Activated T-cell treated with anti-CD3 and anti-CD28 coated beads, Interleukin-2, amount 50 U/mL, for 1 hour (primary cell): ENCODE measurements at places on chromosomes 6 and 20.

DNA sequence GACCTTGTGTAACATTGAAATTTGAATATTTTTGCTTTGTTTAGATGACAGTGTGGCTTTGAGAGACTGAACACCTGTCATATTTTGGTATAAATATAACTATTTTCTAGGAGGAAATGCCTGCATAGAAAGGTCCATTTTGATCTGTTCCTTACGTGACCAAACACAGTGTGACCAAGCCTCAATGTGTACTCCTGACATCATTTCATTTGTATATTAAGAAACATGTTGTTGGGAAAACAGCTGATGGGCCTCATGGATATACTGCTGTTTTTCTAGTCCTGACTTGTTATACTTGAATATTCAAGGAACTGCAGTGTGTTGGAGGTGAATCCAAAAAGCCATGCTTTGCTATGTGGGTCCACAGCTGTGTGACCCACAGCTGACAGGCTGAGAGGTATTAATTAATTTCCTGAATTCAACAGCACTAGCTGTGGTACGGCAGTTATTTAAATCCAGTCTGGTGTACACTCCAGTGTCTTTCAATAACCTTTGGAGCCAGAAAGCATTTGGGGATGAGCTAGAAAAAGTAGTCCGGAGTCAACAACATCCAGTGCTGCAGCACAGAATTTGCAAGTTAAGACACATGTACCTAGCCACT is 18.9 kb downstream of the NCOA7 start:
- DNase-seq: no peak

DNA sequence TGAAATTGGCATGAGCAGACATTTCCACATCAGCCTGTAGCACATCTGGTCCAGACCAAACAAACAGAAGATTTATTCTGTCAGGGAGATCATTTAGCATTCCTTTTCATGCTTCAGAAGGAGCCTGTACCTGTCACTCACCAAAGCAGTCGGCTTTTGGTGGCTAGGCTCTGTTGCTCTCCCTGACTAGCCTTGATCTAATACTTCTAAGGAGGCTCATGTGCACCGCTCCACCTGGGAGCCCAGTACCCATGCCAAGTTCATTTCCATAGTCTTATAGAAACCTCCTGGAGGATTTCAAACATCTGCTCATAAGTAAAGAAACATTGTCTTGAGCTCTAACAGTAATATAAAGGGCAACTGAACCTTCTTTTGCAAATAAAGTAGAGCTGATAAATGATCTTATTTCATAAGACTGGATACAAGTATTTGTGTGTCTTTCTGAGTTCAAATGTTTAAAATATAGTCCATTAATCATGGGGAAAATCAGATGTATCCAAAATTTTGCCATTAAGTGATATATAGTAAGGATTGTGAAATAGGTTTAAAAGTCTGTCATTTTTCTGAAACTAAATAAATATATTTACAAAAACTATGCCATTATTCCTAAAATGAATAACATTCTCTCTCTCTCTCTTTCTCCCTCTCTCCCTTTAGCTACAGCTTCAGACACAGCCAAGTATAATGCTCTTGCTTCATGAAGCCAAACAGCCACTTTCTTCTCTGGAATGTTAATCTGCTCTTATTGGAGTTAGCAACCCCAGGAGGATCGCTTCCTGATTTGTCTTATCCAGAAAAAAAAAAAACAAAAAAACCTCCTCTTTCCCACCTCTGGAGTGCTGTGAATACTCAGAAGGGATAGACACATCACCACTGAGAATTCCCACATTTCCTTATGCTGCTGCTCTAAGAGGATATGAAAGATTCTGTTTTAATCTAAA is 192.7 kb upstream of the TFAP2D start:
- DNase-seq: no peak

- DNase-seq: no peak
Measured at GRCh38 chr6:66638099-66638498, 931.1 kb upstream of the EYS start.

GRCh38 chr20:64103871-64104666 is 3.3 kb downstream of the NPBWR2 start:
- peak; percentile 16 for DNase-seq

DNA sequence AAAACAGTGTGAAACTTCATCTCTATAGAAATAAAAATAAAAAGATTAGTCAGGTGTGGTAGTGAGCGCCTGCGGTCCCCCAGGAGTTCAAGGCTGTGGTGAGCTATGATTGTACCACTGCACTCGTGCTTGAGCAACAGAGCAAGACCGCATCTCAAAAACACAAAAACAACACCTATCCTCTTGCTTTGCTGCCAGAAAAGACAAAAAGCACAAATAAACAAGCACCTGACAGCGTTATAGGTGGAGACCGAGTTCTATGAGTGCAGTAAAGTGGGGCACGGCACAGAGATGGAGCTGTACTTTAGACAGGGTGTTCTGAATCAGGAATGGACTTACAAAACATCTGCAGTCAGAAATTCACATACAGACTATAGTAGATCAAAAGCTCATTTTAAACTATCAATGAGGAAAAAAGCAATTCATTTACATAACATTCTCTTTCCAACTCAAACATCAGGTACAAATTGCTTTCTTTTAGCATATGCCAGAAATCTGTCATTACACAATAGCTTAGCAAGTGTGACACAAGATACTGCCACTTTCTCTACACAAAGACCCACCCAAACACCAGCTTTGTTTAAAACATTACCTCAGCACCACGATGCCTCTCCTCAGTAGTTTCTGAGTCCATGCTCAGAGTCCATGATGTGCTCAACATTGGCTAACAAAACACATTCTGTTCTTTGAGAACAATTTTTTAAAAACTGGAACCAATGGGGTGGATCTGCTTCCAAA is 10.1 kb downstream of the EZR start:
- peak; percentile 43 for DNase-seq

DNA sequence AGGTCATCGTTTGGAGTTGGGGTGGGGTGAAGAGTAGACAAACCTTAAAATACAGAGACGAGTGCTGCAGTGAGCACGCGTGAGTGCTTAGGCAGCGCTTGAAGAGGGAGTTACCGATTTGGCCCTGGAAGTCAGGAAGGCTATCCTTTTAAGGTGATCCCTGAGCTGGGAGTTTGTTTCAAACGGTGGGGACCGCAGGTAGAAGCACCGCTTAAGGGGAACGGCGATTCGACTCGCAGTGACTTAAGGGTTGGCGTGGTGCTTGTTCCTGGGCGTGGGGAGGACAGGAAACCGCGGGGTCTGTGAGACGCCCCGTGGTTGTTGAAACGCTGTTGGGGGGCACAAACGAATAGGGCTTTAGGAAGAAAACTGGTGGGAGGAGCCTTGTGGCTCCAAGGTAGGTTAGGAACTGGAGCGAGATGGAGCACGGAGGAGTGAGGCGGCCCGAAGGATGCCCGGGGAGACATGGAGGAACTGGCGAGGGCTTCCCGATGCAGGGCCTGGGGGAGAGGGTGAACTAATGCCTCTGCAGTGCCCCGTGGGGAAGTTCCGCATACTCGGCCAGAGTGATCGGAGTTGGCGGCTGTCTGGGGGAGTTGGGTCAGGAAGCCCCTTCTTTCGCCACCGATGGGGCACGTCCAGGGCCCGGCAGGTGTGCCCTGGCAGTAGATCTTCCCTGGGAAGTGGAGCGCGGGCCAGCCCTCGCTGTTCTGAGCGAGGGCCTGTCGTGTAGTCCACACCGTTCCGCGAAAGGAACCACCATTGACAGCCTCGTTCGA is 1.3 kb upstream of the CDYL start:
- no peak for DNase-seq

DNA sequence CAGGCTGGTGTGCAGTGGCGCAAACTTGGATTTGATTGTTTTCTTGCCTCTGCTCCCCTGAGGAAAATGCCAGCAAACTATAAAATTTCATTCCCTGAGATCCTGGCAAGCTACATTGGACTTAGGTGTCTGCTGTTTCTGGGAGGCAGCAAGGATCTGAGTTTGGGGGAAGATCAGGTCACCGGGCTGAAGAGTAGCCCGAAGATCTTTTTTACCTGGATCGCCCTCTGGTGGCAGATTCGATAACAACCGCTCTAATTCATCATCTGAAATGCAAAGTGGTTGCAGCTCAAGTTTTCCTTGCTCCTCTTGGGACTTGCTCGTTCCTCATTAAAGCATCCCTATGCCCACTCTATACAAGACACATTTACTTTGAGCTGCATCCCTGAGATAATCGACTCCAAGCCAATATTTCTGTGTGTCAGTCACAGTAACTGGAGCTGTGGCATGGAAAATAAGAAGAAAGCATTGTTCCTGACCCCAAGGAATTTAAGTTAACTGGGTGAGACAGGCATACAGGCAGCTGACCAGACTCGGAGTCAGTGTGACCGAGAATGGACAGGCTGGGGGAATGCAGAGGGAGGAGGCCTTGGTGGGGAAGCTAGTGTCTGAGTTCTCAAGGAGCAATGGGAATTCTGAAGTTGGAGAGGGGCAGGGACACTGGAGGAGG is 131.8 kb upstream of the PROKR2 start:
- peak; percentile 33 for DNase-seq

DNA sequence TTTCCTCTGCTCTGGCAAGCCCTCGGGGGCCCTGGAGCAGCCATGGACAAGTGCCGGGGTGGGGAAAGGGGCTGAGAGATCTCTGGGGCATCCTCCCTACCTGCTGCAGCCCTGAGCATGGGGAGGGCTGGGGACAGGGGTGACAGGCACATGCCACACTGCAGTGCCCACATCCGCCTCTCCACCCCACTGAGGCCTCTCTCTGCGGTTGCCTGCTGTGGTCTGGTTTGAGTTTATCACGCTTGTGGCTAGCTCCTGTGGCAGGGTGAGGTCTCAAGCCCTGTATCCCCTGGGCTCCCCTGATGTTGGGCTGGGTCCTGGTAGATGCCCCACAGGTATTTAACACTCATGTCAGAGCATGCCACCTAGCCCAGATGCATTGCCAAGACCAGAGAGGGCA is 52.9 kb upstream of the MLN start:
- peak; percentile 58 for DNase-seq

- DNase-seq: no peak
Measured at GRCh38 chr6:89520736-89521135, 87.8 kb downstream of the ANKRD6 start.

DNA sequence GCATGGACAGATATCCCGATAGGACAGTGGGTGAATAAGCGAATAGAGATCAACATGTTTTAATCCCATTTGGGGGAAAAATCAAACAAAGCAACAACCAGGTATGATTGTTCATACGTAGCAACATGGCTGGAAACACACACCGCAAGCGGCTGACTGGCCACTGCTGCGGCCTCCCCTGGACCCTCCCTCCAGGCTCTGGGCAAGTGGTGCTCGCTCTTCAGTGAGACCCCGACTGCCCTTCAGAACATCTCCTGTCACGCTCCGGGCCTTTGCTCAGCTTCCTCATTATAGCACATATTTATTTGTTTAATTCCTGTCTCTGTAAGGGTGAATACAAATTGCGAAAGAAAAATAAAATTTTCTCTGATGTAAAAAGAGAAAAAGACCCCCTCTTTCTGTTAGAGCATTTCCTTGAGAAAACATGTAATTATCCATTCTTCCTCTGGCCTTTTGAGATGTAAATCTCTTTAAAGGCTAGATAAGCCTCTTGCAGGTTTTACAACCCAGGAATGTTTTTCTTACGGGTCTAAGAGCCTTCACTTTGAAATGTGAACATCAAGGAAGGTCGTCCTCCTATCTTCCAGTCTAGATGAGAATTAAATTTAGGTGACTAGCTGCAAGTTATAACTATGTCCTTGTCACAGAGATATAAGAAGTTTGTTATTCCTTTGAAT is 11.0 kb upstream of the FAM210B start:
- no peak for DNase-seq

DNA sequence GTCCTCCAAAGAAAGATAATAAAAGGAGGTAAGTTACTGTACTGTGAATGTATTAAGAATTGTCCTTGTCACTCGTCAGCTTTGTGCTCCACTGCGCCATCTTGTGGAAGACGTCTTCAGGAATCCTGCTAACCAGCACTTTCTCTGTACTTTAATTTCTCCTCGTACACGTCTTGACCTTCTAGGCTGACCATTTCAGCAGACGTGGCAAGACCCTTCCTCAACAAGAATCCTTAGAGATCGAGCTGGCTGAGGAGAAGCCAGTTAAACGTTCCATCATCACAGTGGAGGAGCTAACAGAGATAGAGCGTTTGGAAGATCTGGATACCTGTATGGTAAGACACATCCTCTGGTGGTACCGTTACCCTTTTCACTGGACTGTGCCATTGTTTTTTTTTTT is 95.5 kb upstream of the SCGN start:
- DNase-seq: peak; percentile 70

DNA sequence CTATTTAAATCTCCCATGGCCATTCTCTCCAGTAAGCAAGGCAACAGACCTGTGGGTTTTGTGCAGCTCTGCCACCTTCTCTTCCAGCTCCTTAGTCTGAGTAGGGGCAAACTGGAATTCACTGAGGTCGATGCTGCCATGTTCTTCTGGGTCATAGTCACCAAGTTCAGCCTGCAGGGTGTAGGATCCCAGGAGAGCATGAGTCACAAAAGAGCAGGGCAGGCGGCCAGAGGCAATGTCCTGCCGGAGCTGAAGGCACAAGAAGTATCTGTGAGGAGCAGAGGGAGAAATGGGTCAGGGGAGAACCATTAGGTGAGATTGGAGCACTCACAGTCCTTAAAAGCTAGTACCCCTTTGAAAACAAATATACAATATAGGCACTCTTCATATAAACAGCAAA is 73.7 kb downstream of the SMLR1 start:
- DNase-seq: no peak

DNA sequence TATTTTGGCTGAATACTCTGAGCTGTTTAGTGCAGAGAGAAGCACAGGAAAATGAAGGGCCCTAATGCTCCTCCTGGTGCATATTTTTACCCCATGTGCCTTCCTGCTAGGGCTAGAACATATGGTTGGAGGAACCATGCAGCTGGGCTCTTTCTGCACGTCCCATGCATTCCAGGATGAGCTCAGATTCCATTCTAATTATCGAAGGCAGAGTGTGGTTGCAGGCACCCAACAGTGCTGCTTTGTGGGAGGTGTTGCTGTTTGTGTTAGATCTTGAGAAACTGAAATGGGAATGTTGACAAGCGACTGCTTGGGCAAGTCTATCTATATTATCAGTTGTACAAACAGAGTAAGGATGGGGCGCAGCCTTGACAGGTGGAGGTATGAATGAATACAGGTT is 419.5 kb downstream of the DHX35 start:
- no peak for DNase-seq

GRCh38 chr20:12838261-12838866 is 170.4 kb upstream of the SPTLC3 start:
- no peak for DNase-seq

DNA sequence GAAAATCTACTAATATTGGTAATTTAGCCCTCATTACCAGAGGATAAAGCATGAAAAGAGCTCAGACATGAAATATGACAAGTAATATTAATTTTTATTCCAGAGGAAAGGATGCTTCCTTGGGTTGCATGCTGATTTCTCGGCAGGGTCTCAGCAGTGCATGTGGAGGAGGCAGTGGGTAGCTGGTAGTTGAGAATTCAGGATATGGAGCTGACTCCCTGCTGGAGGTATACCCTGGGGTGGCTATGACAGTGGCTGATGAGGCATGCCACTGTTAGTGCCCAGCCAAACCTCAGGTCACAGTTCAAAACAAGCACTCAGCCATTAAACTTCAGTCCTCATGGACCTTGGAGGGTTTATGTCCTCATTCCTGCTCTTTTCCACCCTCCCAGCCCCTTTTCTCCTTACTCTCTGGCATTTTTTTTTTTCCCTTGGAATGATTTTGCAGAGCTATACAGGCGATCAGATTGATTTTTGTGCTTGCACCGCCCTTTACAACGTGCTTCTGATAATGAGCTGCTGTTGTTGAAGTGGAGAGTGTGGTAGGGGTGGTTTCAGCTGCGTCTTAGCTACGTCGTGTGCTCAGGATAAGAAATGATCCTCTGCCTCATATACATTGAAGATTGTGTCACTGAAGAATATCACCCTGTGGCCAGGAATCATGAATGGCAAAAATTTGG is 761.9 kb upstream of the MMS22L start:
- no peak for DNase-seq
